ENCODE measurements at places on chromosomes 16 and 17.

DNA sequence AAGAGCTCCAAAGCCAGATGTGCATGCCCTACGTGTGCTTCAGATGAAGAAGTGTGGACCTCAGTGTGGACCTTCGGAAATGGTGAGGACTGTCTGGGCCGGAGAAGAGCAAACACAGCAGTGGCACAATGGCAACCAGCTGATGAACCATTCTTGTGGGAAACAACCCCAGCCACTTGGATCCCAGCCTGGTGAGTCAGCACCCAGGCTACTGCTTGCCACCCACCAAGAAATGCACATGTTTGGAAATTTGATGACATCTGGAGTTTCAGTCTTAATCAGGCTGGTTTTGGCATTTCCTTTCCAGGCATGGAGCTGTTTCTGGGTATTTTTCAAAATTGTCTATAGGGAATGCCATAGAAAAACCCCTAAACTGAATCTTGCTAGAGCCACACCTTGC lies 42.7 kb downstream of the DYNLRB2 start:
- no peak for DNase-seq

GRCh38 chr17:55062921-55063320 lies 94.4 kb downstream of the STXBP4 start:
- DNase-seq = no peak

GRCh38 chr17:72069586-72070202 lies 51.1 kb upstream of the SOX9 start:
- no peak for DNase-seq

DNA sequence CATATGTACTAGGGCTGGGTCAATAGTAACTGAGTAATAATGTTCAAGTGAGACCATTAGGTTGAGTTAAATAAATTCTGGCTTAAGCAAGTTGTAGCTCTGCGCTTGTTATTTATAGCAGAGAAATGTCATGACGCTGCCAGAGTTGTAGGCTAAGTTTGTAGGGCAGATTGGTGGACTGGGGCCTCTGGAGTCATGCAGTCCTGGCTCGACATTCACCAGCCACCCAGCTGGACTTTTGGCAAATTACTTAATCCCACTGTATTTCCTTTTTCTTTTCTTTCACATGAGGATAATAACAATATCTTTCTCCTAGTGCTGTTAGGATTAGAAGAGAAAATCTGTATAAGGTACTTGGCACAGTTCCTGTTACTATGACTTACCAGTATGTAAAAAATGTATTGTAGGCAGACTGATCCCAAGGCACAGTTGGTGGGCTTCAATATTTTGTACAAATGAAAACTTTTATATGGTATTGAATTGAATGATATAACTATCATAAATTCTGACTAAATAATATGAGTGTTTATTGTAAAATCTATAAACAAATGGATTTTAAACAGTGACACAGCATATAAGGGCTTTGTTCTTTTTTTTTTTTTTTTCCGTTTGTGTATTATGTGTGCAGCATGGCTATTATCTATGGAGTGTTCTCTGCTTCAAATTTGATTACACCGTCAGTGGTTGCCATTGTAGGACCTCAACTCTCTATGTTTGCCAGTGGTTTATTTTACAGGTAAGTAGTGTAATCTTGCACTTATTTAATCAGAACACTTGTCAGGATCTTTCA lies 2.6 kb downstream of the MFSD11 start:
- DNase-seq = no peak

GRCh38 chr16:617855-618254 lies 12.9 kb upstream of the WFIKKN1 start:
- no peak for DNase-seq

DNA sequence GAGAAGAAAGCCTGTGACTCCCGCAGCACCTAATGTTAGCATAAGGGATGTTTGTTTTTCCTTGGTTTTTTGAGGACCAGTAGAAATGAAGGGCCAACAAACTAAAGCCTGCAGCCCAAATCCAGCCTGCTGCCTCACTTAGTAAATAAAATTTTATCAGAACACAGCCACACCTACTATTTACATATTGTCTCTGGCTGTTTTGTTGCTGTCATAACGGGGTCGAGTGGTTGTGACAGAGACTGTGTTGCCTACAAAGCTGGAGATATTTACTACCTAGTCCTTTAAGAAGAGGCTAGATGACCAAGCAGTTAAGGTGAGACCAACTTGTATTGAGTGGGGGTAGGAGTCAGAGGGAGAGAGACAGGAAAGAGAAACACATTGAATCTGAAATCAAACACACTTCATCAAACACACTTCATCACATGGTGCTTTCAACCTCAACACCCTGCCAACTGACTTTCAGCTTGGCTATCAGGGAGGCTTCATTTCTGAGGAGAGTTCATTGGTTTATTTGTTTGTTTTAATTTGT lies 546.3 kb upstream of the CDH11 start:
- DNase-seq = no peak

GRCh38 chr16:80447241-80447640 lies 93.6 kb upstream of the DYNLRB2 start:
- DNase-seq = no peak

GRCh38 chr16:26240807-26241206 lies 549.0 kb downstream of the HS3ST4 start:
- no peak for DNase-seq

DNA sequence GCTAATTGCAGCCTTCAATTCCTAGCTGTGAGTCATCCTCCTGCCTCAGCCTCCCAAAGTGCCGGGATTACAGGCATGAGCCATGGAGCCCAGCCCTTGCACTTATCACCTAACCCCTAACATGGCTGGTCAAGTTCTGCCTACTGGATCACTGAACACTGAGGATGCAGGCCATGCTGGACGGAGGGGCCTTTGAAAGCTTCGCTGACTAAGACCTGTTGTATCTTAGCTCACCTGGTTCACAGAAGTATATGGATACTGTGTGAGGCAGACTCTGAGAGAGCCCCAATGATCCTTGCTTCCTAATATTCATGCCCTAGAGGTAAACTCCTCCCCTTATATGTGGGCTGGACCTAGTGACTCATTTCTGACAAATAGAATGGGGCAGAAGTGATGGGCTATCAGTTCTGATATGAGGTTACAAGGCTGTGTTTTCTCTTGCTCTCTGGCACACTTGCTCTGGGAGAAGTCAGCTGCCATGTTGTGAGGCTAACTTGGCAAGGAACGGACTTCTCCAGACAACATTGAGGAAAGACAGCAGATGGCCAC lies 11.7 kb upstream of the TMIGD1 start:
- peak; percentile 25 for DNase-seq

DNA sequence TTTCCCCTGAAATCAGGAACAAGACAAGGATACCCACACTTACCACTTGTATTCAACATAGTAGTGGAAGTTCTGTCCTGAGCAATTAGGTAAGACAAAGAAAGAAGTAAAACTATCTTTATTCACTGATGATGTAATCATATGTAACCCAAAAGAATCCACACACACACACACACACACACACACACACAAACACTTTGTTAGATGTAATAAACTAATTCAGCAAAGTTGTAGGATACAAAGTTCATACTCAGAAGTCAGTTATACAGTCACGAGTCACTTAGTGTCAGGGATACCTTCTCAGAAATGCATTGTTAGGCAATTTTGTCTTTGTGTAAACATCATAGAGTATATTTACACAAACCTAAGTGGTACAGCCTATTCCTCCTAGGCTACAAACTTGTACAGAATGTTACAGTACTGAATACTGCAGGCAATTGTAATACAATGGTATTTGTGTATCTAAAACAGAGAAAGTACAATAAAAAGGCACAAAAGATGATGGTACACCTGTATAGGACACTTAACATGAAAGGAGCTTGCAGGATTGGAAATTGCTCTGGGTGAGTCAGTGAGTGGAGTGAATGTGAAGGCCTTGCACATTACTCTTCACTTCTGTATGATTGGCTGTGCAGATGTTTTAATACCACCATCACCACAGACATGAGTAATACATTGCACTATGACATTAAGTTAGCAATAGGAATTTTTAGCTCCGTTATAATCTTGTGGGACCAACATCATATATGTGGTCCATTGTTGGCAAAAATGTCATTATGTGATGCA lies 370.1 kb downstream of the ZFHX3 start:
- peak; percentile 54 for DNase-seq

- DNase-seq = no peak
Observed at GRCh38 chr16:53734908-53735307, 31.0 kb downstream of the FTO start.

DNA sequence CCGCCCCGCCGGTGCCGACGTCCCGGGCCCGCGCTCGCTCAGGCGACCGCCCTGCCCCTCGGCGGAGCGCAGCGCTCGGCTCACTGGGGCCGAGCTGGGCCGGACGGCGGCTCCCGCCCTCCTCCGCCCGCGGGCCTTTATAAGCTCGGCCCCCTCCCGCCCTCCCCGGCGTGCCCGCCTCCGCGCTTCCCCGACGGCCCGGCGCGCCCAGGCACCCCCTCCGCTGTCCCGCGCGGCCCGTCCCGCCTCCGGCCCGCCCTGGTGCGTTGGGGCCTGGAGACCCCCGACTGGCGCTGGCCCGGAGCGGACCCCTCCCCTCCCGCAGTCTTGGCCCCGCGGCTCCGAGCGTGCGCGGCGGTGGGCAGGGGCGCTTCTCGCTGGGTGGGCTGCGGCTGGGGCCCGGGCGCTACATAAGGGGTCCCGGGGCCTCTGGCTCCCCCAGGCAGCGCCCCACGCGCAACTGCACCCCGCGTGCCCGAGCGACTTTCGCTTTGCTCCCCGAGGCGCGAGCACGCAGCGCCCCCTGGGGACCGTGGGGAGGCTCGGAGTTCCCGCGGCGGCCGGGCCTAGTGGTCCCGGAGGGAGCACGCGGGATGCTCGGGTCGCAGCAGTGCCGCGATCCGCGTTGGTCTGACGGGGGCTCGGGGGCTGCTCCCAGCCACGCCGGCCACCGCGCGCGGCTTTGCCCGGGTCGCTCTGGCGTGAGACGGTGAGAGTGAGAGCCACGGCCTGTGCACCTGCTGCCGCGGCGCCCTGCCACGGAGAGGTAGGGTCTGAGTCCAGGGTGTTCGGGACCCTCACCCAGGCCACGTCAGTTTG lies at the start of gene PIEZO1:
Gene PIEZO1, minus strand, starts transcription at position 115 of the 819 bp plus-strand sequence. CDS start 256 bp downstream, outside the sequence.
- peak; percentile 68 for DNase-seq

DNA sequence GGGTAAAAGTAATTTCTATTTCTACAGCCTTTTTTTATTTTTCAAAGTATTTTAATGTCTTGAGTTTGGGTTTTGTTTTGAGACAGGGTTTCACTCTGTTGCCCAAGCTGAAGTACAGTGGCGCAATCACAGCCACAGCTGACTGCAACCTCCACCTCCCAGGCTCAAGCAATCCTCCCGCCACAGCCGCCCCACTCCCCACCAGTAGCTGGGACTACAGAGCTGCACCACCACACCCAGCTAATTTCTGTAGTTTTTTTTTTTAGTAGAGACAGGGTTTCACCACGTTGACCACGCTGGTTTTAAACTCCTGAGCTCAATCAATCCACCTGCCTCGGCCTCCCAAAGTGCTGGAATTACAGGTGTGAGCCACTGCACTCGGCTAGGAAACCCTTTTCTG lies 44.0 kb downstream of the TUBD1 start:
- no peak for DNase-seq

GRCh38 chr17:20263595-20263994 lies 203.7 kb downstream of the LGALS9B start:
- no peak for DNase-seq

GRCh38 chr16:25575363-25575762 lies 116.4 kb upstream of the HS3ST4 start:
- DNase-seq = no peak

- DNase-seq = no peak
Observed at GRCh38 chr17:43615330-43616028, 46.2 kb downstream of the MEOX1 start.

DNA sequence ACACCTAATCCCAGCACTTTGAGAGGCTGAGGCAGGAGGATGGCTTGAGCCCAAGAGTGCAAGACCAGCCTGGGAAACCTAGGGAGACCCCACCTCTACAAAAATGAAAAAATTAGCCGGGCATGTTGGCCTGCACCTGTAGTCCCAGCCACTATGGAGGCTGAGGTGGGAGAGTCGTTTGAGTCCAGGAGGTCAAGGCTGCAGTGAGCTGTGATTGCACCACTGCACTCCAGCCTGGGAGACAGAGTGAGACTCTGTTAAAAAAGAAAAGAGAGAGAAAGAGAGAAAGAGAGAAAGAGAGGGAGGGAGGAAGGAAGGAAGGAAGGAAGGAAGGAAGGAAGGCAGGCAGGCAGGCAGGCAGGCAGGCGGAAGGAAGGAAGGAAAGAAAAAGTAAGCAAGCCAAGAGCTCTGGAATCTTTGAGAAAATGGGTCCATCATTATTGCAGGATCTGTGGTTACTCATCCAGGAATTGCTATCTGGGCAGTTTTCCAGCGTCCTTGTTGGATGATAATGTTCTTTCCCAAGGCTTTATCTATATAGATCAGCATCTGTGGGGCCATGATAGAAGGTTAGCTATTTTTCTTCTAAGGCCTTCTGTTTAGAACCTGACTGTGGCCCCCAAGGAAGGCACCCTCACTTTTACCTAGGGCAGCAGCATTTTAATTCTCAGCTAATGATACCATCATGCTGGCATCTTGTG lies 533.2 kb upstream of the CDH5 start:
- DNase-seq = no peak

GRCh38 chr17:75757086-75757681 lies 7.8 kb downstream of the GALK1 start:
- no peak for DNase-seq

DNA sequence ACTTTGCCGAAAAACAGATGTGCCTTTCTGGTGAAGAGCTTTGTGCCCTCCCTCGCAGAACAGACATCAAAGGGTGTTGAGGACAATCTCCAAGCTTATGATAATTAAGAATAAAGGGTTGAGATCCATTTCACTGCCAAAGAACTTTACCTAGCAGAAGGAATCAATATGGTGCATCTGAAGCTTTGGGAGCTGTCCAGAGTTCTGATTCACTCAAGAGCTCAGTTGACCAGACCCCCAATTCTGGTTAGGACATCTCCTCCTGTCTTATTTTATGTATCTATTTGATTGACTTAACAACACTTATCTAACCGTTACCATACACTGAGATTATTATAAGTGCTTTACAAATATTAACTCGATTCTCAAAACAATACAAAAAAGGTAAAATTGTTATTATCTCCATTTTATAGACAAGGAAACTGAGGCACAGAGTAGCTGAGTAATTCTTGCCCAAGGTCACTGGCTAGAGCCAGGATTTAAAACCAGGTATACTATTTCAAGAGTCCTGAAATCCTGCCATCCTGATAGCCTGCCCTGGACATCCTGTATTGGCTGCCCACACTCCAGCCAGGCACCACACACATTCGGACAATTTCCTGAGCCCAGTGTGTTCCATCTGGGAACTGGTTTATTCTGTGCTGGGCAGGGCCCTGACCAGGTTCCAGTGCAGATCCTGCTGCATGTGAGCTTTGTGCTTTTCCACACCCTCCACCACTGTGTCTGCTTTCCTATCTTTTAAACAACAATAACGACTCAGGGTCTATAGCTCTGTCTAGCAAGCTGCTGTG lies 29.8 kb downstream of the PITPNM3 start:
- DNase-seq = peak; percentile 9

- peak; percentile 8 for DNase-seq
Observed at GRCh38 chr16:47311738-47312505, 148.9 kb downstream of the ITFG1 start.

- DNase-seq = no peak
Observed at GRCh38 chr16:84024854-84025253, 17.7 kb downstream of the SLC38A8 start.

- DNase-seq = no peak
Observed at GRCh38 chr16:8550728-8551387, 39.5 kb downstream of the TMEM114 start.

GRCh38 chr16:2962334-2963073 lies 1.6 kb upstream of the KREMEN2 start:
- no peak for DNase-seq

Data from RKO (cell line).